ENCODE measurements at places on chromosomes 1 and 21.

- no peak for DNase-seq
Observed at GRCh38 chr1:185492089-185492825, 175.2 kb upstream of the IVNS1ABP start.

DNA sequence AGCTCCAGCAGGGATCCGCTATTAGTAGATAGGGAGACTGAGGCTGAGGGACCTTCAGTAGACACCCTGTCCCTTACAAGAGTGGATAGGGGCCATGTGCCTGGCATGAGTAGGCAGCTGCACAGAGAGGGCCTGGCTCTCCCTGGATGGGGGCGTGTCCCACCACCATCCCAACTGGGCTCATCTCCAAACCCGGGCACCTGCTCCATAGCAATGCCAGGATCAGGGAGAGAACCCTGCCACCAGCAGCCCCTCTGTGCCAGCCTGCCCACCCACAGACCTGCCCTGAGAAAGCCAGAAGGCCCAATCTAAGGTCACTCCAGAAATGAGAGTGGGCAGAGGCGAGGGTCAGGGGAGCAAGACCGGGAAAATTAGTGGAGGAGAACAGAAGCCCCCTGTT is 121.3 kb downstream of the GRIK3 start:
- peak; percentile 44 for DNase-seq

GRCh38 chr1:224333309-224333926 is 3.4 kb upstream of the NVL start:
- no peak for DNase-seq

GRCh38 chr21:31658053-31658452 is 1.4 kb upstream of the SOD1 start:
- no peak for DNase-seq

DNA sequence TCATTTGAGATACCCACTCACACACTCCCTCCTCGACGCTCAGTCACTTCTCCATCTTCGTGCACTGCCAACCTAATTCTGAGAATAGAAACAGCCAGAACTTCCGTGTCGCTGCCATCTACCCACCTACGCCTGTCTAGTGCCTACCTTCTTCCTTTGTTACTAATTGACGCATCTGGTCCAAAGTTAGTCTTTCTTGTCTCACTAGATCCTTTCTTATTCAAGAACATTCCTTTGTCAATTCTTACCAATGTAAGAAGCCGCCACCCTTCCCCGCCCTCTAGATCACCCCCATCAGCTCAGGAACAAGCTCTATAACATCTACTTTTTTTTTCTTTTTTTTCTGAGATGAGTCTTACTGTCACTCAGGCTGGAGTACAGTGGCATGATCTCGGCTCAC is 3.7 kb downstream of the PADI6 start:
- DNase-seq: no peak

DNA sequence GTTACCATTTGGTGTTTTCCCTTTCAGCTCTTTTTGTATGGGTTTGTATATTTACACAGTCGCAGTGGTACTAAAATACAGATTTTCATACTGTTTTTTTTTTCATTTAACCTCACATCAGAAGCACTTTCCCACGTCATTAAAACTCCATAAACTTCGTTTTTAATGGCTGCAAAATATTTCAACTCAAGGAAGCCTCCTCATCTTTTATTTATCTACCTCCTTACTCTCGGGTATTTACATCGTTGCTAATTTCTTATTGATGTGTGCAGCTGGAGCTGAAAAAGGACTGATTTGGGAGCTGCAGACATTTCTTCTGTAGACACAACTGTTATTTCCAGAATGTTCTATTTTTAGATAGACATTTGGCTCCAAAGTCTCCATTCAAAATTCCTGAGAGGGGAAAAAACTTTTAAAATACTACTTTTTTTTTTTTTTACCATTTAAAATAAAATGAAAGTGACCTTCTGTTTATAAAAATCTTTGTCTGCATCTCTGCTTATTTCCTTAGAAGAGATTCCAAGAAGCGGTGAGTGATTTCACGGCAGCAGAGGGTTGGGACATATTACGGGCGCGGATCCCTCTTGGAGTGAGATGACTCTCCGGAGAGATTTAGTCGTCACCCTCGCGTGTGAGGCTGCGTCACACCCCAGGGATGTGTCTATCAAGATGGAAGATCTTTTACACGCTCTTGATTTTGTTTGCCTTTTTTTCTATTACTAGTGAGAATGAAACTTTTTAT is 10.1 kb downstream of the RUNX3 start:
- DNase-seq: no peak

- no peak for DNase-seq
Observed at GRCh38 chr1:160491017-160491416, 32.0 kb downstream of the SLAMF6 start.

GRCh38 chr1:226736908-226737818 is 1.9 kb downstream of the ITPKB start:
- peak; percentile 79 for DNase-seq

DNA sequence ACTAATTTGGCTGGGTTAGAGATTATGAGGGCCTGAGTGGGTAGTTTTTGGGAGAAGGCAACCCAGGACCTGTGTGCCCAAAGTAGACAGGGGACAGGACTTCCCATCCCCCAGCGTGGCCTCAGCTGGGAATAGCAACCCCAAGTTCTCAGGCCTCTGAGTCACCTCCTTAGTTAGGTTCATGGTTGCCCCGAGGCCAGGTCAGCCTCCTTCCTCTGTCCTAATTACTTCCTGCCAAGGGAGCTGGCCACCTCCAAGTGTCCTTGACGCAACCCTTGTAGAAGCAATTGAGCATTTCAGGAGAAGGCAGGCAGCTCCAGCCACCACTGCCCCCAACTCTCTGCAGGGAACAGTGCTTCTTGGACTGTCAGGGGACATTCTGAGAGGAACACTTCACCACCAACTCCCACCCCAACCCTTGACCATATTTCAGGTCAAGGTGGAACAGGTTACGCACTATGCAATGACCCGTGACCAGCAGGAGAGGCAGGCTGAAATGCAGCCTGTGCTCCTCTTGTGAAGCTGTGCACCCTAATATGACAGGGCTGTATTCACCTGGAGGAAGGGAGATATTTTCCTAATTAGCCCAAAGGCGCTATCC is 5.1 kb upstream of the NT5C1A start:
- DNase-seq: no peak

GRCh38 chr1:44294588-44295007 is 60.5 kb downstream of the ERI3 start:
- peak; percentile 69 for DNase-seq

GRCh38 chr1:226135059-226135651 is 51.4 kb downstream of the ACBD3 start:
- DNase-seq: peak; percentile 43

DNA sequence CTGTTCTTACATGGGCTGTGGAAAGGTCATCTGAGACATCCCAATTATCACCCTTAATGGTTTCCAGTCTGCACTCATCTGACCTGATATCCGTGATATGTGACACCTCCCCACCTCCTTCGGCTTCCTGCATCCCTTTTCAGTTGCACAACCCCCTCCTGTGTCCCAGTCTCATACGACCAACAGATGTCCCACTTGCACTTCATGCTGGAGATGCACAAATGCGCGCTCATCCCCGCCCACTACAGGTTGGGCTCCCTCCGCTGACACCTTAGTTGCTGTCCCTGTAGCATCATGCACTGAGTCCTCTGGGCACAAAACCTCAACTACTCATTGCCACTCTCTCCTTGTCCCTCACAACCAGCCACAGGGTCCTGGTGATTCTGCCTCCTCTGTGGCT is 94.4 kb downstream of the MIS18A start:
- DNase-seq: peak; percentile 40

GRCh38 chr1:230790026-230790425 is 42.8 kb downstream of the CAPN9 start:
- no peak for DNase-seq

DNA sequence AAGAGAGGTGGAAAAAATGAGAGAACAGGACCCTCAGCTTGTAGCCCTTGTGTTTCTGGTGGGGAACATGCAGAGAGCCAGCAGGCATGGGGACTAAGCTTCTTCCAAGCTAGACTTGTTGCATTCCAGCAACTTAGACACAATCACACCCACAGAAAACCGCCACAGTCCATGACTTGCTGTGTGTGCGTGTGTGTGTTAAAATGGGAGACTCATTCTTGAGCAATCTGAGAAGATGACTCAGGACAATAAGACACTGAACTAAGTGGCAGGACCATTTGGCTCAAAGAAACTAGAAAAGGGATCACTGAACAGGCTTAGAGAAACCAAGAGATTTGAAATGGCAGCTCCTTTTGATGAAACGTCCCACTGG is 78.0 kb downstream of the HLX start:
- DNase-seq: no peak

- DNase-seq: peak; percentile 84
Observed at GRCh38 chr1:31760471-31761470, 3.4 kb downstream of the ADGRB2 start.

- DNase-seq: no peak
Observed at GRCh38 chr1:234696148-234696576, 86.2 kb upstream of the IRF2BP2 start.

- DNase-seq: no peak
Observed at GRCh38 chr1:26239936-26240335, 5.9 kb downstream of the CEP85 start.

- peak; percentile 58 for DNase-seq
Observed at GRCh38 chr1:53296117-53296749, 31.6 kb downstream of the LRP8 start.

- no peak for DNase-seq
Observed at GRCh38 chr21:32147041-32147440, 131.8 kb downstream of the MIS18A start.

GRCh38 chr1:198660341-198661261 is 21.8 kb downstream of the PTPRC start:
- DNase-seq: no peak

DNA sequence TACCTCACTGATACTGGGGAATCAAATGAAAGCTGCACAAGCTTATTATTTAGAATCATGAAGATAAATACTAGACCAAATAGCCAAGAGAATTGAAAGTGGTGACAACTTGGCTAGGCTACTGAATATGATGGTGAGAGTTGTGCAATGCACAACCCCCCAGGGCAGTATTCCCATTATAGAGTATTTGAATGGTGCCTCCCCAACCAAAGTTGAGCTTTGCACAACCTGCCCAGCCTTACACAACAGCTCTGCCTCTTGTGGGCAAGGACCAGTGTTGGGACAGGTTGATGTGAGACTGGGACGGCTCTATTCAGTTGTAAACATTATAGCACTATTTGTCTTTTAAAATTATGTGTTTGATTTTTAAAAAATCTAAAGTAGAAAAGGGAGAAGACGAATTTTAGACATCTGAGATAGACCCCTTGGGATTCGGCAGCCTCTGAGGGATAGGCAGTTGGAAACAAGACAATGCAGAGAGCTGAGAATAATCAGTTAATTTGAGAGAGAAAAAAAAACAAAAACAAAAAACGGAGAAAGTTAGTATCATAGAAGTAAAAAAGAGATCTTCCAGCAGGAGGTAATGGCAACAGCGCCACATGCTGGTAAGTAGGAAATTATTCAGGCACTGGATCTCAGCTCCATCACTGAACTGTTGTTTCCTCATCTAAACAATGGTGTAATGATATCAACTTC is 91.0 kb upstream of the KCNA3 start:
- no peak for DNase-seq

GRCh38 chr1:187689129-187689528 is 860.4 kb downstream of the PLA2G4A start:
- DNase-seq: no peak

DNA sequence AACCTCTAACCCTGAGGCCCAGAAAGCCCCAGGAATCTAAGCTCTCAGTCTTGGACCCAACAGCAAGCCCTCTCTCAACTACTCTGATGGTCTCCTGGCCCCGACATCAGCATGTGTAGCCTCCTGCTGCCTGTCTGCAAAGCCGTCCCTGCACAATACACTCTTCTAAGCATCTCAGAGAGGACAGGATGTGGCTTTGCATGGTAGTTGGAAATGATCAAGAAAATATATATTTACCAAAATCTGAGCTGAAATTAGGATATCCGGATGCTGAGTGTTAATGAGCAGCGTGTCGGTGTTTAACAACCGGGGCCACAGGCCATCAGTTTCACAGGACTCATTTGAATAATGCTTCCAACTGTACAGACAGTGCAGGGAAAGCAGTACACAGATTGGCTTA is 59.1 kb upstream of the SIM2 start:
- no peak for DNase-seq

DNA sequence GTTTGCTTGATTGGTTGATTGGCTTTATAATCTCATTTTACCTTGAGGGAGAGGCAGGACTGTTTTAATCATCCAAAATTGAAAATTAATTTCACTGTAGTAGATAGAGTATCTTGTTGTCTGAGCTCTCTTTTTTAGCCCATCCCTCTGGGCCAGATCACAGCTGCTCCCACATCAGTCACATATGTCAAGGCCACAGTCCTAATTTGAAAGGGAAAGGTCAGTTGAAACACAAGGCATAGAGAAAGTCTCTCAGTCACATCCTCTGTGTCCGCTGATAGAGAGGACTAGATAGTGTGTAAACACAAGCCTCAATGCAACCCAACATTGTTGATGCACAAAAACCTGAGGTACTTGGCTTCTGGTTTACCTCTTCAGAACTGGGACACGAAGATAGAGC is 6.8 kb downstream of the C1orf74 start:
- DNase-seq: no peak

DNA sequence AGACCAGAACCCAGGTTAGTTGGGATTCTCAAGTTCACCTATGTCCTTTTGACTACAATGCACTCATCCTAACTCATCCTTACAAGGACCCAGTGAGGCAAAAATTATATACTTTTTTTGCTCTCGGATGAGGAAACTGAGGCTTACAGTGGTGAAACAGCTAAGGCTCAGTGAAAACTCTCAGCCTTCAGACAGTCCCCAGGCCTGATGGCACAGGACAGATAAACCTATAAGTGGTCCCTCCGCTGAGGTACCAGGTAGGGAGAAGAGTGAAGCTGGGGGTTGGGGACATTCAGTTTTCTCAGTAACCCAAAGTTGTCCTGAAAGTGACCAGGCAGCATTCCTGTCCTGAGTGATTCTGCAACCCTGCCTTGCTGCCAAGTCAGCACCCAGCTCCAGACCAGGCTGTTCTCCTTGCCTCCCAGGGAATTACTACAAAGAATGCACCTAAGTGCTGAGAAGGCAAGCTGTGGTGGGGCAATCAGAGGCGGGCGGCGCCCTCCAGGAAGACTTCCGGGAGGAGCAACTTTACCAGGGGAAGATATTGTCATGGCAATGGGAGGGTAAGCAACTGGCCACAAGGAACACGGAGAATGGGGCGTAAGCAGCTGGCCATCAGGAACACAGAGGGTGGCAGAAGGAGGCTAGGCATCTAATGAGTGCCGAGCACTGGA is 4.6 kb downstream of the TENT5B start:
- no peak for DNase-seq

- DNase-seq: no peak
Observed at GRCh38 chr21:37944496-37944895, 28.2 kb upstream of the KCNJ6 start.

- DNase-seq: no peak
Observed at GRCh38 chr1:246029616-246030015, 477.5 kb downstream of the SMYD3 start.

GRCh38 chr1:37244815-37245214 is 210.5 kb upstream of the GRIK3 start:
- no peak for DNase-seq

GRCh38 chr1:118881751-118882150 is 106.4 kb downstream of the TBX15 start:
- DNase-seq: no peak
